Activated CD4-positive, alpha-beta T cell treated with anti-CD3 and anti-CD28 coated beads for 36 hours (primary cell): ENCODE measurements at places on chromosomes 2 and 18. TPM values are rescaled to one million over a fixed set of nuclear protein-coding genes. Genes with fewer than 3 reads are reported as not detected.

ALLC gene
- not detected for total RNA-seq

DNA sequence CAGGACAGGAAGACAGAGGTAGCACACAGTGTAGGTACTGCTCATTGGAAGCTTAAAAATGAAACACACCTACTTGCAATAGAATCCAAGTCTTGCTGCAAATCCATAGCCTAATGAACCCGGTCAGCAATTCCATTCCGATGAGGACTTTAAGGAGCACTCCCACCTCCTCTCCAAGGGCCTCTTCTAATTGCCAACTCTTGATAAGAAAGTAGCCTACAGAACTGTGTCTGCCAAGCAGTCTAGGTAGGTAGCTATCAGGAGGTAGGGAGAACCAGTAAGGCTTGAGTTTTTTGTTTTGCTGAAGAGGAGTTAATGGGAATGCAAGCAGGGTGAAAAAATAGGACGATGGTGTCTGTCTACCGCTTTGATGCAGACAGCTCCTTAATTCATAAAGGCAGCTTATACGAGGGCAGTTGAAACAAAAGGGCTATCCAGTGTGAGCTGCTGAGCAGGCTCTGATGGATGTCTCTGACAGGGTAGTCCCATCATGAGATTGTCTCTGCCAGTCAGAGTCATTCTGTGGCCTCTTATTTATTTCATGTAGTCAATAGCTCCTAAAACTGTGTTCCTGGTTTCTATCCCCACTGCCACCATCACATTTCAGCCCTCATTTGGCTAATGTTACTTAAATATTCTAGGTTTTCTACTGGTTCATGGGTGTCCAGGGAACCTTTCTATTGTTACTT, 155.6 kb upstream of the DNMT3A start:
- H3K27ac ChIP-seq, result no peak overlapping the region
- H3K27me3 ChIP-seq, result no peaks in the 10 kb centered on the region
- peaks cover 3% of the 10 kb centered on the region for H3K4me1 ChIP-seq
- H3K4me3 ChIP-seq, result no peak overlapping the region

DNA sequence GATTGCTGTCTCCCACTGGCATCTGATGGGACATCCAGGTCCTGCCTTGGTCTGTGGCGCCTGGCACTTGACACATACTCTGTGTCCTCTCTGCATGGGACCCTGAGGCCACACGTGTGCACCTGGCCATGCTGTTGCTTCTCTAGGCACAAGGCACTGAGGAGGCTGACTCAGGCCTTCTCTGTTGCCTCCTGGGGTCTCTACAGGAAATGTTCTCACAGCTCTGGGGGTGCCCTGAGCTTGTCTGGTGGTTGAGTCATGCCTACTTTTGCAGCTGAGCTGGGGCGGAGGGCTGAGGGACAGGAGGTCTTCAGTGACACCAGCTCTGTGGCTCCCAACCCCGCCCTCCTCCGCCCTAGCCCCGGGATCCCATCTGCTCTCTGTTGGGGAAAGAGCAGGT, 207.0 kb upstream of the HS6ST1 start:
- peaks cover 6% of the 10 kb centered on the region for H3K4me1 ChIP-seq
- no peak overlapping the region for H3K4me3 ChIP-seq
- peaks cover 10% of the 10 kb centered on the region for H3K27me3 ChIP-seq
- H3K36me3 ChIP-seq, result no peaks in the 10 kb centered on the region
- H3K27ac ChIP-seq, result no peak overlapping the region
- DNase-seq, result no peak

GRCh38 chr2:170493426-170494097, 221.6 kb upstream of the SP5 start:
- H3K27me3 ChIP-seq, result peaks cover 16% of the 10 kb centered on the region
- H3K4me3 ChIP-seq, result no peak overlapping the region
- no peak for DNase-seq
- H3K36me3 ChIP-seq, result no peaks in the 10 kb centered on the region

- peaks cover 15% of the 10 kb centered on the region for H3K4me1 ChIP-seq
- DNase-seq, result no peak
- peak overlapping the region; percentile 71 for H3K27ac ChIP-seq
- no peaks in the 10 kb centered on the region for H3K27me3 ChIP-seq
- H3K4me3 ChIP-seq, result peak overlapping the region; percentile 61
These were observed 46.9 kb upstream of the POMC start for GRCh38 chr2:25215232-25215631.

DNA sequence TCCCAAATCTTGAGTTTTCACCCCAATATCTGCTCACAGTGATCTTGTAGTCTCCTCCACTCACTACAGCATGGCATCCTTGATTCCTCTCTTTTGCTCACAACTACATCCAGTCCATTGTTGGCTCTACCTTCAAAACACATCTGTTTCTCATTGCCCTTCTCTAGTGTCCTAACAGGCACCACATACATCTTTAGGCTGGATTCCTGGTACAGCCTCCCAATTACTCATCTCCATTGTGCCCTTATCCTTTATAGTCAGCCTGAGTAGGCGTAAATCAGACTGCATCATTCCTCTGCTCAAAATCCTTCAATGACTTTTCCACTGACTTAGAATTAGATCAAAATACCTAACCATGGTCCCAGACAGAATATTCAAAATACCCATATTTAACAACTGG, 10.7 kb upstream of the TAF1B start:
- DNase-seq, result no peak

DNA sequence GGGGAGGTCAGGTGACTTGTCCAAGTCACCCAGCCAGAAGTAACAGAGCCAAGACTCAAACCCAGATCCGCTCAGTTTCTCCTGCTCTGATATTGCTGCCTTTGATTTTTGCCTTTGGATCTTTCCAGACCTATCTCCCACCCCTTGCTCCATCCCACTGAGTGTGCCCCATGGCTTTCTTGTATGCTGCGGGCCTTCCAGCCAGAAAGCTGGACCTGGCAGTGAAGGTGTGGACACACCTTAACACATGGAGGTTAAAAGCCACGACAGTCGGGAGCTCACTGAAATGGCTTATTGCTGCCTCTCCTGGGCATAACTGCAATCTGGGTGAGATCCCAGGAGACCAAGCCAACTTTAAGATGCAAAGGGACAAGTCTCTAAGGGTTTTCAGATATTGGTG, 86.7 kb downstream of the LONRF2 start:
- DNase-seq, result no peak
- H3K4me3 ChIP-seq, result no peak overlapping the region
- H3K27ac ChIP-seq, result peak overlapping the region; percentile 32
- H3K27me3 ChIP-seq, result no peaks in the 10 kb centered on the region
- no peaks in the 10 kb centered on the region for H3K36me3 ChIP-seq

DNA sequence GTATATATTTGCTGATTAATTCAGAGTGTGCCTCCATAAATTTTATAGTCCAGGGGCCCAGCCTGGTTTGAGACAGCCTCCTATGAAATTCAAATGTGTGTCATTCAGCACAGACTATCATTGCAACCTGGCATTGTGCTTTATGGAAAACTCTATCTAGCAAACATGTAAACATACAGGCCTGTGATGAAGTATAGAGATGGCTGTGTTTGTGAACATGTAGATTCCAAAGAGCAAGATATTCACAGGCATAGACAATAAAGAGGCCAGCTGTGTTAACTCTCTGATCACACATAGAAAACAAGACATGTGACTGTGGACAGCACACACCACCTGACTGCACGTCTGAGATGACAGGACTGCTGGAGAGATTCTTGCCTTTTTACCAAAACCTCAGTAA, 297.9 kb downstream of the EN1 start:
- no peaks in the 10 kb centered on the region for H3K4me1 ChIP-seq
- no peak for DNase-seq
- peaks cover 2% of the 10 kb centered on the region for H3K27me3 ChIP-seq
- H3K36me3 ChIP-seq, result no peaks in the 10 kb centered on the region

- H3K36me3 ChIP-seq, result no peaks in the 10 kb centered on the region
- H3K27ac ChIP-seq, result no peak overlapping the region
- no peaks in the 10 kb centered on the region for H3K27me3 ChIP-seq
- H3K4me1 ChIP-seq, result no peaks in the 10 kb centered on the region
These were observed 57.9 kb downstream of the SLC8A1 start for GRCh38 chr2:40394031-40394430.

- DNase-seq, result no peak
- peaks cover 3% of the 10 kb centered on the region for H3K4me1 ChIP-seq
- H3K27ac ChIP-seq, result no peak overlapping the region
- H3K4me3 ChIP-seq, result no peak overlapping the region
- peaks cover 4% of the 10 kb centered on the region for H3K36me3 ChIP-seq
These were observed 64.3 kb downstream of the KIAA1328 start for GRCh38 chr18:36893227-36893626.

- no peaks in the 10 kb centered on the region for H3K4me1 ChIP-seq
- no peak overlapping the region for H3K27ac ChIP-seq
- H3K36me3 ChIP-seq, result no peaks in the 10 kb centered on the region
- H3K27me3 ChIP-seq, result no peaks in the 10 kb centered on the region
- no peak for DNase-seq
- no peak overlapping the region for H3K4me3 ChIP-seq
These were observed 58.7 kb upstream of the CDH19 start for GRCh38 chr18:66662632-66663031.
